Fibroblast of skin of back (primary cell): ENCODE measurements at places on chromosomes 1 and 21.

DNA sequence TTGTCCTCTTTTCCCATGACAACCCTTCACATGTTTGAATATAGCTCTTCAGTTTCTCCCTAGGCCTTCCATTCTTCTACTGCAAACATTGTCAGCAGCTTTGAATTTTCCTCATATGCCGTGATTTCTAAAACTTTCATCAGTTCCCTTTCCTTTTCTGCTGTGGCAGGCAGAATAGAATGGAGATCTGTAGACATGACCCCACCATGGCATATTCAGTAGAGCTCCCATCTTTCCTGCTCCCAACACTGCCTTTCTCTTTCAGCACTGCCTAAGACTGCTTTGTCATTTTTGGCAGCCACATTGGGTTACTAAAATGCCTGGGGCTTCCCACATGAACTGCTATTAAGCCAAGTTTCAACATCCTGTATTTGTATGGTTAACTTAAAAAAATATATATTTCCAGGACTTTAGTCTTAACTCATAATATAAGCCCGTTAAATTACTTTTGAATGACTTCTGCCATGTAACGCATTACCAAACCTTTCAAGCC lies 60.9 kb downstream of the TBX19 start:
- DNase-seq = peak; percentile 53

GRCh38 chr1:46478721-46479485 lies 10.7 kb upstream of the DMBX1 start:
- DNase-seq = no peak

DNA sequence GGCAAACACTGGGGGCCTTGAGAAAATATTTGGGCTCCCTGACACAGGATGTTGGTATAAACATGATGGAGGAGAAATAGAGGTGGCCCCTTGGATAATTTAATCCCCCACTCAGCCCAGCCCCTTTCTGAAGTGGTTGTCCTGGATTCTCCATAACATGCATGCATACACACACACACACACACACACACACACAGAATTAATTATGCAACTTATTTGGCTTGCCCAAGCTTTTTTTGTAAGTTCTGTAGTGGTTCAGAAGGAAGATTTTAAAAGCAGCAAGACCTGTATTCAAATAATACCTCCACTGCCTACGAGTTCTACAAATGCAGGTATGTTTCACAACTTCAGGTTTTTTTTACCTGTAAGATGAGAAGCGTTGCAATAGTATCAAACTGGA lies 15.0 kb downstream of the ATF3 start:
- DNase-seq = no peak

GRCh38 chr1:153441238-153441755 lies 19.2 kb downstream of the S100A7 start:
- no peak for DNase-seq

GRCh38 chr21:38343691-38344090 lies 86.9 kb downstream of the KCNJ15 start:
- DNase-seq = peak; percentile 88

GRCh38 chr1:1295154-1295923 lies 12.4 kb downstream of the ACAP3 start:
- no peak for DNase-seq

DNA sequence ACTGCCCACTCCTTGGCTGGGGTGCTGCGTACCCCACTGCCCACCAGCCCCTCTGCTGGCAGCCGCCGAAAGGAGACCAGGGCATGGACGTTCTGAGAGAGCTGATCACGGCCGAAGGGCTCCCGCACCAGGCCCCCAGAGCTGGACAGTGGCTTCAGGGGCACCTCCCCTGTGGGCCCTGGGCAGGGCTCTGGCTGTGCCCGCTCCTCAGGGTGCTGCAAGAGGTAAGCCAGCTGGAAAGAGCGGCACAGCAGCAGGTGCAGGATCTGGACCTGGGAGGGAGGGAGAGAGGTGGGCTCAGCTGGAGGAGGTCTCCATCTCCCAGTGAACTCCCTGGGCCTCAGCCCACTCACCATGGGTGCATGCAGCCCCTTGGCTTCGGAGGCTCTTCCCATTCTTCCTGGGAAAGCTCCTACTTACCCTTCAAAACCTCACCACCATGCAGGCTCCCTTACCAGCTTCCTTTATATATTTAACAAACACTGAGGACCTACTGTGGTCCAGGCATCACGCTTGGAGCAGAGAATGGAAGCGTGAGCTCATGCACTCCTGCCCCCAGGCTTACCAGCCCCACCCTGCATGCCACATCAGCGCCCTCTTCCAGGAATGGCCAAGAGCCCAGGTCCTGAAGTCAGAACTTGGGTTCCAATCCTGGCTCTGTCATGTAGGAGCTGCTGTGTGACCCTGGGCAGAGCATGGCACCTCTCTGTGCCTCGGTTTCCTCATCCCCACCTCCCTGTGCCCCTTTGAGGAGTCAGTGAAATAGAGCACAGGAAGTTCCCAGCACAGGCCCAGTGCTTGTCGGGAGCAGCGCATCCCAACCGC lies 6.8 kb upstream of the KIF17 start:
- DNase-seq = no peak

GRCh38 chr1:162217706-162218105 lies 148.2 kb downstream of the NOS1AP start:
- no peak for DNase-seq

- no peak for DNase-seq
Measured at GRCh38 chr1:67401443-67401842, 28.8 kb downstream of the SERBP1 start.

- DNase-seq = no peak
Measured at GRCh38 chr1:15248216-15248615, 1.2 kb downstream of the FHAD1 start.

GRCh38 chr21:42446531-42446930 lies 42.8 kb downstream of the UBASH3A start:
- DNase-seq = no peak

DNA sequence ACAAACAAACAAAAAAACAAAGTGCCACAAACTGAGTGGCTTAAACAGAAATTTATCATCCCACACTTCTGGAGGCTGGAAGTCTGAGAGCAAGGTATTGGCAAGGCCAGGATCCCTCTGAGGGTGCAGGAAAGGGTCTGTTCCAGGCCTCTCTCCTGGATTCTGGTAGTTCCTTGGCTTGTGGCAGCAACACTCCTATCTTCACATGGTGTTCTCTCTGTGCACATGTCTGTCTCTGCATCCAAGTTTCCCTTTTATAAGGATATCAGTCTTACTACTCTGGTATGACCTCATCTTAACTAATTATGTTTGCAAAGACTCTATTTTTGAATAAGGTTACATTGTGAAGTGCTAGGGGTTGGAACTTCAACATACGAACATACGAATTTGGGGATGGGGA lies 5.3 kb upstream of the VASH2 start:
- no peak for DNase-seq

DNA sequence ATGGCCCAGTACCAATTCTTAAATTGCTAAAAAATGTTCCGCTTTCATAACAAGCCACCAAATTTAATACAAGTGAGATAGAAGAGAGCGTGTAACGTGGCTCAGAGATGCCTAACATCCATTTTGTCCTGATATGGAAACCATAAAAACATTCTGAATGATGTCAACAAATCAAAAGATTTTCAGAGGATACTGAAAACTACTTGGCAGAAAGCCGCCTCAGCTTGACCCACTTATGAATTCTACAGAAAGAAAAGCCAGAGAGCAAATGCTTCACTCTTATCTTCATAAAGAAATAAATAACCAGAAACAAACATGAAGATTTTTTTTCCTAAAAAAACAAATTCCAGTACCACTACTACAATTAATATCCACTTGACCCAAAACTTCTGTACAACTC lies 41.2 kb downstream of the OMA1 start:
- DNase-seq = no peak

DNA sequence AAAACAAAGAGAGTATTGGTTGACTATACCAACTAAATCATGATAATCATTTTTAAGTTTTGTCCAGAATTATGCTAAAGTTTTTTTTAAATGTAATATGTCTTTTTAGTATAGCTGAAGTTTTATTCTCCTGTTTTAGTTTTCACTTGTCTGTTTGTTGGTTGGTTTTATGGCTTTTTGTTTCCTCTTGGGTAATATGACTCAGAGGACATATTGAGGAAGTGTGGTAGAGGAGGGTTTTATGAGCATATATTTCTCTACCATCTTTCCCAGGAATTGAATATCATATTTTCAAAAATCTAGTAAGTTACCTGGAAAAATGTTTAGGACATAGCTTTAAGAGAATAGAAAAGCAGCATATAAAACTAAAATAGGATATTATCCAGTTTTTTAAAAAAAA lies 68.6 kb upstream of the MCOLN3 start:
- DNase-seq = no peak

DNA sequence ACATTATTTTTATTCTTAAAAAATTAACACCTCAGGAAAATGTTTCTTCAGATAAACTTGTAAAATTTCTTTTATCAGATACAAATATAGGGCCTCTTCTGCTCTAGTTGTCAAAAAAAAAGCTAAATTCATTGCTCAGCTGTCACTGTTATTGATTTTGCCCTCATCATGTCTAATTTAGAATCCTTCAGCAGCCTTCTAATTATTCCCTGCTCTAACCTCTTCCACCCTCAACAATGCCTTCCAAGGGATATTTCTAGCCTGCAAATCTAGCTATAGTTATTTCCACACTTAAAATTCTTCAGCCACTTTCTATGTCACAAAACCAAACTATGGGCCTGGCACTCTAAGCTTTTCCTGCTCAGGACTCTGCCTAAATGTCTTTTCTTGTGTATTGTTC lies 25.2 kb downstream of the PDE4B start:
- no peak for DNase-seq

- no peak for DNase-seq
Measured at GRCh38 chr1:115791816-115792215, 23.3 kb upstream of the CASQ2 start.

GRCh38 chr1:39091845-39092645 lies 65.9 kb downstream of the NDUFS5 start:
- peak; percentile 73 for DNase-seq

DNA sequence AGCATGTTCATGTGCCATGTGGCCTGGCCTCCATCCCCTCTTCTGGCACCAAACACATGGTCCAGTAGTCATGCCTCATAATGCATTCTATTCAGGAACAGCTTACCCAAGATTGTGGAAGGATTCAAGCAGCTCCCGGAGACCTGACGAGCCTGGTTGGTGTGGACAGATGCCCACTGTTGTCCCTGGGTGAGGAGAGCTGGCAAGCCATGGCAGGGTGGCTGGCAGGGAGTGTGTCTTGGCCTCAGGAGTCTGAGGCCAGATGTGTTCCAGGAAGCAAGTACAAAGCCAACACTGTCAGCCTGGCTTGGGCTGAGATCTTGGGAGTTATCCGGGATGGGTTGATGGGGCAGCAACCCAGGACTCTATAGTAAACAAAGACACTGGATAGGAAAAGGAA lies 7.3 kb upstream of the FABP3 start:
- DNase-seq = no peak

GRCh38 chr21:34367320-34367935 lies 3.6 kb downstream of the KCNE2 start:
- peak; percentile 84 for DNase-seq

GRCh38 chr1:215635827-215636226 lies 68.7 kb downstream of the KCTD3 start:
- no peak for DNase-seq

DNA sequence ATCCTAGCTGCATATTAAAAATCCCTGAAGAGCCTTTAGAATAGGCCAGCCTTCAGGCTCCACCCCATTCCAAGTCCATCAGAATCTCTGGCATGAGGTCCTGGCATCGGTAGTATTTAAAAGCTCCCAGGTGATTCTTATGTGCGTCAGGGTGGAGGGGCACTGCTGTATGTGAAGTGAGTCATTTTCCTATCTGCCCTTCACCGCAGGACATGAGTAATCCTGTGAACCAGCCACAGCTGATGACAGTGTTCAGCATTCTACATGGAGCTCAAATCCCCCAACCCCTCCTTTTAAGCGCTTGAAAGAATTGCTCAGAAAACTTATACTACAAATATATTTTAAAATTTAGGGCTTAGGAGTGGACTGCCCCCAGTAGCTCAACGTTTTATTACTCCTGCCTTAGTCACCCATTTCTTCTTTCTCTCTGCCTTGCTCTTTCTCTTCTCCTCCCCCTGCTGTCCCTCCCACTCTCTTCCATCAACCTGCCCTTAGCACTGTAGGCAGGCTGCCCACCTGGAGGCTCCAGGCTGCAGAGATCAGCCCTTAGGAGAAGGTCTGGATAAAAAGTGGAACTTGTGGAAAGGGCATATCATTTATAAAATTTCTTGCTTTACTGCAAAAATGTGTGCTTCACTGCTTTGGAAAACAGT lies 73.8 kb upstream of the ZNF281 start:
- peak; percentile 97 for DNase-seq

DNA sequence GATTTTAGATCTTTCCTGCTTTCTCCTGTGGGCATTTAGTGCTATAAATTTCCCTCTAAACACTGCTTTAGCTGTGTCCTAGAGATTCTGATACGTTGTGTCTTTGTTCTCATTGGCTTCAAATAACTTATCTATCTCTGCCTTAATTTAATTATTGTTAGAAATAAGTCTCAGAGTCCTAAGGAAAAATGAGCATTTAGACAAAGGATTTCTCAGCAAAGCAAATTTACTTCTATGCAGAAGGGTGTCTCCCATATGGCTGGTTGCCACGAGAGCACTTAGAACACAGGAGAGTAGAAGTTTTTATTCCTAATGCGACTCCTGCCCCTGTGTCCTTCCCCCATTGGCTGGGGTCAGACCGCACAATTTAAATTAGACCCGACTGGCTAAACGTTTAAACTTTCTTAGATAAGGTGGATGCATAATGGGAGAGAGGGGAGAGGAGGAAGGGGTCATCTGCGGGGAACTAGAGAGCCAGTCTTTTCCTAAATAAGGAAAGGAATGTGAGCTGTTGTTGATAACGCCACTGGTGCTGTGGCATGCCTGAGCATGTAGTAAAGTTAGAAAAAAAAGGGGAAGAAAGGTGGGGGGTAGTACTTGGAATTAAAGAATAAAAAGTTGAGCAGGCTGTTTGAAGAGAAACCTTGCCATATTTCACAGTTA lies 170.2 kb downstream of the DYRK1A start:
- DNase-seq = peak; percentile 11

- peak; percentile 71 for DNase-seq
Measured at GRCh38 chr1:214688891-214689290, 85.9 kb downstream of the CENPF start.
